ENCODE measurements at places on chromosomes 6 and 20. TPM values are rescaled to one million over a fixed set of nuclear protein-coding genes. Genes with fewer than 3 reads are reported as not detected.

Gene SLC25A27
- total RNA-seq: 12.8 TPM

Gene MMP24
- 0.24 TPM for total RNA-seq

Gene ENPP1
- total RNA-seq: 23.4 TPM

Gene CNR1
- total RNA-seq: 3.5 TPM

Gene FNDC1
- 6.6 TPM for total RNA-seq

Gene TAB2
- total RNA-seq: 124 TPM

Gene CST7
- total RNA-seq: 1.4 TPM

DNA sequence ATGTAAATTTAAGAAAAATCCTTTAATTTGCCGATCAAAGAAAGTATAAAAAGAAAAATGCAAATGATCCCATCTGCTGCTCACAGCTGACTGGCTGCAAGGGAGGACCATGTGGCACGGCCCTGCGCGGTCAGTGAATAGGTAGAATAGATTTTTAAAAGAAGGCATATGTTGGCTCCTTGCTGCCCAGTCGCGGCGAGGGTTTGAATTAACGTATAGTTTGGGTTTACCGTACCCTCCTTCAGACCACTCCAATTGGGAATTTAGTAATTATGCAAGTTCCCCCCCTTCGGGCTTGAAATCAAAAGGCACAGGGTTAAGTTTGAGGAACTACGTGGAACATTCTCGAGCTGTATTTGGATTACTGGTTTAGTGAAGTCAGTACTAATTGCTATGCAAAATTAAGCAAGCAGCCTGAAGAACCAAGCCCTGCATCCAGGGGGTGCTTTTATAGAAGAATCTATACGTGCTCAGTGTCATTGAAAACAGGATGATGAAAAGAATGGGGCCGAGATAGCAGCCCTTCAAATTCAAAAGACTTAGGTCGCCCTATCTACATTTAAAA, 1.1 kb upstream of the BEND3 start:
- DNase-seq: peak; percentile 69

- DNase-seq: no peak
Measured at GRCh38 chr6:22098601-22099031, 198.2 kb downstream of the PRL start.

DNA sequence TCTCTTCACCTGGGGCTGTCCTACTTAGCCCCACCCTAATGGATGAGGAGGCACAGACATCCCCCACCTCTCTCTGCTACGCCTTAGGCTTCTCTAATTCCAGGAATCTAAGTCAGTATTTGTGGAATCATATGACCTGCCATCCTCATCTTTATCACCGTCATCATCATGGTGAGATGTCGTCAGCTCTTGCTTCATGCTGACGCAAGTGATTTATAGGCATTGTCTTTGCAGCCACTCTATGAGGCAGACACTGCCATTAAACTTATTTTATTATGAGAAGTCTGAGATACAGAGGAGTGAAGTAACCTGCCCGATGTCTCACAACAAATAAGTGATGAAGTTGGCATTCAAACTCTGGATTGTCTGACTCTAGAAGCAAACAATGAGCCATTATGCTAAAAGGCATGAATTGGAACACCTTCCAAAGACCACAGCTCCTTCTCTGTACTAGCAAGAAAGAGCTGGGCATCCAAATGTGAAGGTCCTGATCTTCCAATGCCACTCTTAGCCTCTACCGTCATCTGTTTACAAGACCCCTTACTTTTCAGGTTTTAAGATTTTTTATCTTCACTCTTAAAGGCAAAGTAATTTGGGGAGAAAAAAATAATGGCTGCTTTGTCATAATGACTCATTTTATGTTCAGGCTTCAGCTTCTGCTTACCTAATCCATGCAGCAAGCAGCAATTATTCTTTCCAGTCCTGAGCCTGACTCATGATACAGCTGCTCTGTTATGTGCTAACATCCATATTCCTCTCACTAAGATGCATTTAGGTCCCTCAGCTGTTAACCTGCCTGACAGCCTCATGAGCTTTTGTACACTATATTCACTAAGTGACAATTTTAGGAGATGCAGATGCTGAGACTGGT, 113.7 kb upstream of the BCLAF1 start:
- DNase-seq: no peak

DNA sequence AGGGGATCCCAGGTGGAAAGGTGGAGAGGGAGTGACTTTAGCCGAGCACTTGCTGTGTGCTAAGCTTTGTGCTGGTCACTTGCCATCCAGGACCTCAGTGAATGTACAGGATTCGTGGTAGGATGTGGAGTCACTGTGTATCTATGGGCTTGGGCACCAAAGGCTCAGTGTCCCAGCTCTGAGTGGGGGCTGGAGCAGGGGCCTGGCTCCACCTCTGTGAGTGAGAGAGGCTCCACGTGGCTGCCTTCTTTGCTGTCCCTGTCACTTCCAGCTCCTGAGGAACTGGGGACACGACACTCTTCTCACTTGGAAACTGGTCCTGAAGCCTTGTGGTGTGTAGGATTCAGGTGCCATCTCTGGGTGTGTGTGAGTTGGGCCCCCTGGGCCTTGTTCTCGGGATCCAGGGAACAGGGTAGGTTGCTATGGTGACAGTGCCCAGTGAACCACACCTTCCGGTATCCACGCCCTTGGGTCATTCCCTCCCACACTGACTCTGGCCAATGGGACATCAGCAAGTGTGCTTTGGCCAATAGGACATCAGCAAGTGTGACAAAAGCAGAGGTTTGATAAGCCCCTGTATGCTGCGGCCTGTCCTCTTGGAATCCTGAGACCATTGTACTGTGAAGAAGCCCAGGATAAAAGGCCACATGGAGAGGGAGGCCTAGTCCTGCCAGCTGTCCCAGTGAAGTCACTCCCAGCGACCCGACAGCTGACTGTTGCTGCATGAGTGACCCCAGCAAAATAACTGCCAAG, 87.7 kb downstream of the CDH22 start:
- DNase-seq: no peak

- DNase-seq: no peak
Measured at GRCh38 chr6:13484138-13484708, 3.2 kb downstream of the GFOD1 start.

DNA sequence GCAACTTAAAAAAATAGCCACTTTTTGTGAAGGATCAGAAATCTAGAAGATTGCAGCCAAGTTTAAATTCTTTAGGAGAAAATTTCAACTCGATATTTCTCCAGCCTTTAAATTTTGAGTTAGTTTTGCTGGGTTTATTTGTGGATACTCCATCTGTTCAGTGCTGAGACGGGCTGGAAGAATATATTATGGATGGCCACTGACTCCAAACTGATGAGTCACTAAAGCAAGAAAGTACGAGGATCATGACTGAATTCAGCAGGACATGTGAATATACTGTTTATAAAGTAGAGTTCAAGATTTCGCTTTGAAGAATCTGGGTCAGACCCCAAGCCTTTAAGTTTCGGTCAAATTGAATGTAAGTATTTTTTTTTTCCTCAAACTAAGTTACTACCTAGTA, 199.5 kb downstream of the ADGRB3 start:
- no peak for DNase-seq

DNA sequence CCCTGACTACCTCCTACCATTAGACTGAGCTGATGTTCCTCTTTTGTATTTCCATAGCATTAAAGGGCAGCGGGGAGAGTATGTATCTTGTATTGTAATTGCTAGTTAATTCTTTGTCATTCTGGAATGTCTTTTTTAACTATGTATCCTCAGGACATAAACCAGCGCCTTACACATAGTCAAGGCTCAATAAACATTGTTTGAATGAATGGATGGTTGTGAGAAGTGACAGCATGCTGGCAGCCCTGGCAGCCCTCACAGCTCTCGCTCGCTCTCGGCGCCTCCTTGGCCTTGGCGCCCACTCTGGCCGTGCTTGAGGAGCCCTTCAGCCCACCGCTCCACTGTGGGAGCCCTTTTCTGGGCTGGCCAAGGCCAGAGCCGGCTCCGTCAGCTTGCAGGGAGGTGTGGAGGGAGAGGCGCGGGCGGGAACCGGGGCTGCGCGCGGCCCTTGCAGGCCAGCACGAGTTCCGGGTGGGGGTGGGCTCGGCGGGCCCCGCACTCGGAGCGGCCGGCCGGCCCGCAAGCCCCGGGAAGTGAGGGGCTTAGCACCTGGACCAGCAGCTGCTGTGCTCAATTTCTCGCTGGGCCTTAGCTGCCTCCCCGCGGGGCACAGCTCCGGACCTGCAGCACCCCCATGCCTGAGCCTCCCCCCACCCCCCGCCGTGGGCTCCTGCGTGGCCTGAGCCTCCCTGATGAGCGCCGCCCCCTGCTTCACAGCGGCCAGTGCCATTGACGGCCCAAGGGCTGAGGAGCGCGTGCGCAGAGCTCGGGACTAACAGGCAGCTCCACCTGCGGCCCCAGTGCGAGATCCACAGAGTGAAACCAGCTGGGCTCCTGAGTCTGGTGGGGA, 93.1 kb downstream of the RNF182 start:
- no peak for DNase-seq
